ENCODE measurements at places on chromosomes 4 and X.

DNA sequence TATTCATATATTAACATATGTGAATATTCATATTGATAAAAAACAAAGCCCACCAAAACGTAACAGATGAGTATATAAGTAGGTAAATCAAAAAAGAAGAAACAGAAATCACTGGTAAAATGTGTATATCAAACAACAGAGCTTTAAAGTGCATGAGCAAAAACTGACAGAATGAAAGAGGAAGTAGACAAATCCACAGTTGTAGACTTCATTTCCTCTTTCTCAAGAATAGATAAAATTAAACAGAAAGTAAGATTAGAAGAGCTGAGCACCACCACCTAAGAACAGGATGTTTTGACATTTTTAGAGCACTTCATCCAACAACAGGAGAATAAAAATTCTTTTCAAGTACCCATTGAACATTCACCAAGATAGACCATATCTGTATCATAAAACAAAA lies 64.6 kb downstream of the CNKSR2 start:
- DNase-seq, result no peak

DNA sequence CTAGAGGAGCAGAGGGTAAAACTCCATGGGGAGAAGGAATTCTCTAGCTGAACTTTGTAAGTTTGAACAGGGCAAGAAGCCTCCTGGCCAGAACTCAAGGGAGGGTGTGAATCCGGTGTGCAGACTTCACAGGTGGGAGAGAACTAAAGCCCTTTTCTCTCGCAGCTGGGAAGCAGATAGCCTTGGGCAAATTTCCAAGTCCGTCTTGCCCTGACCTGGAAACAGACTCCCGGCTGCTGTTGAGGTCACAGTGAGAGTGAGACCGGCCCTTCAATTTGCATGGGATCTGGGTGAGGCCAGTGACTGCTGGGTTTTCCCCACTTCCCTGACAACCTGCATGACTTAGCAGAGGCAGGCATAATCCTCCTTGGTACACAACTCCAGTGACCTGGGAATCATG lies 94.5 kb upstream of the ZNF827 start:
- DNase-seq, result no peak

DNA sequence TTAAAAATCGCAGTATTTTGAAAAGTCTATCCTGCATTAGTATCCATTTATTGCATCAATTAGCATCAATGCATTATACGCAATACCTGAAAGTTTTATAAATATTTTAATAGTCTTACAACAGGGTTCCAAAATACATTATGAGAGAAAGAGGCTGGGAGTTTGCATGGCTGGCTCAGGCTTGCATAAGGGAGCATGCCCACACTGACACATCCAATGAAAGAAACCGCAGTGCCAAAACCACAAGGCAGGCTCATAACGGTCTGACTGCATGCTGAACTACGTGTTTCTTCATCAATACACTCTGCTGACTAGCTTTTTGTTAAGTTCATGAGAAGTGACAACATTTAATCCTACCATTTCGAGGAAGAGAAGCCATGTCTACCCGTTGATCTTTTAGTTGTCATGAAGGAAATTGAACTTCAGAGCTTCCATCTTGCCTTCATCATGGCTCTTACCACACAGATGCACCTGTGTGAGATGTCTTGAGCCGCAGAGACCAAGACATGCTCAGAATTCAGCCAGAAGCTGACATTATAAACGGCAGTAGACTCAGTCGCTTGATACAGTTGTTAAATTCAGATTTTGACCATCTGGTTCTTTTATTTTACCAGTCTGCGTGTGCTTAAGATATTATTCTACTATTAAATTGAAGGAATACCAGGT lies 168.8 kb upstream of the FRG1 start:
- no peak for DNase-seq

DNA sequence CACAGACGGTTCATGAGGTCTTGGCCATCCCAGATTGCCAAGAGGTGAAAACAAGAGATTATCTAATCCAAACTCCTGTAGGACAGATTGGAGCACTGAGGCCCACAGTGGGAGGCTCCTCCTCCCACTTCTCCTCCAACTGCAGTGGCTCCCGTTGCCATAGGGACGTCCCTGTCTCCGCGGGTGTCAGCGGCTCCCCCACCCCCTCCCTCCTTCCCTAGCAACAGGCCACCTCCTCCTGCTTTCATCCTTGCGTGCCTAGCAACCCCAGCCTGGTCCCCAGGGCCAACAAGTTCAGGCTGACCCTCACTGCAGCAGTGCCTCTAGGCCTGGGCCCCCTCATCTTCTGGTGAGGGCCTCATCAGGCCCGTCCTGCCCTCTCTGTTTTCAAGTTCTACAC lies 6.8 kb upstream of the IQSEC2 start:
- DNase-seq, result no peak

DNA sequence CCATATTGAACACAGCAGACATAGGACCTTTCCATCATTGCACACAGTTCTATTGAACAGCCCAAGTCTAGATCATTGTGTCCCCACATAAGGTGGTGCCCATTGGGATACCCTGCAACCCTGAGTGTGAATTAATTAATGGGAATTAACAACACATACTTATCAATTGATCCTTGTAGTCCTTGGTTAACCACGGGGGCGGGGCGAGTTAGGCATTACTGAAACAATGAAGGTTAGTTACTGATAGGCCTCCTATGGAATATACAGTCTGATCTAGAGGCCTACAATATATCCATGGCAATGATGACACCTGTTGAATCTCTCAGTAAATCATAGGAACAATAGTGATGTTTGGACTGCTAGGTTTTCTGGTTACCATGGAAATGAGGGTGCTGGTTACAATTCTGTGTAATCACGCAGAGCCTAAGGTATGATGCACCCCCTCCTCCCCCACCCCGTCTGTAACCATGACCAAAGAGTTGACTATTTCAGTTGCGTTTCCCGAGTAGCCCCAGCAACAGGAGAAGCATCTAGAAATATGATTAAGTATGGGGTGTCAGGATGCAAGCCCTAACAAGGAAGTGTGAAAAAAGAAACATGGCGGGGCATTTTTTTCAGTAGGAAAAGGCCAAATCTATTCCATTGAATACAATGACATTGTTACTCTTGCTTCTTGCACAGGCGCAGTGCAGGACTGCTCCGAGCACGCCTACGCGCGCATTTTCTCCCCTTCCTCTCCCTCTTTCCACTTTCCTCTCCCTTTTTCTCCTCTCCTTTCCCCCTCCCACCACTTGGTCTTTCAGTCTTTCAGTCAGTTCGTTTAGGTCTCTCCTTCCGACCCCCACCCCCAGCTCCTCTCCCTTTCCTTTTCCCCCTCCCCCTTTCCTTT lies 677 bp upstream of the NONO start:
- DNase-seq, result peak; percentile 55

- DNase-seq, result no peak
Measured at GRCh38 chrX:3169421-3169820, 128.2 kb downstream of the ARSF start.

GRCh38 chrX:5771441-5771840 lies 457.2 kb downstream of the NLGN4X start:
- DNase-seq, result no peak

Measured in stimulated activated CD4-positive, alpha-beta T cell treated with anti-CD3 and anti-CD28 coated beads, Interleukin-2, amount 100 ng/mL, for 24 hours (primary cell).